Esophagus muscularis mucosa (tissue), 4 donors: ENCODE measurements at places on chromosomes 2 and 18. TPM values are rescaled to one million over a fixed set of nuclear protein-coding genes. Genes with fewer than 3 reads are reported as not detected.

- DNase-seq: no peak
- H3K4me3 ChIP-seq: no peak overlapping the region
- peaks cover 53% of the 10 kb centered on the region for H3K4me1 ChIP-seq
- peak overlapping the region; percentile 90 for H3K27ac ChIP-seq
- no peaks in the 10 kb centered on the region for H3K36me3 ChIP-seq
These were observed 77.5 kb downstream of the STPG4 start for GRCh38 chr2:47077442-47078117.

Gene DNER
- 4.2 TPM for total RNA-seq

Gene SERPINB10
- total RNA-seq: not detected

- DNase-seq: no peak
- peaks cover 9% of the 10 kb centered on the region for H3K4me1 ChIP-seq
- no peak overlapping the region for H3K4me3 ChIP-seq
- H3K27me3 ChIP-seq: no peaks in the 10 kb centered on the region
These were observed 102.0 kb downstream of the MAP2 start for GRCh38 chr2:209525834-209526281.

Gene TMEM87B
- total RNA-seq: 14.1 TPM

Gene OTOS
- total RNA-seq: not detected

DNA sequence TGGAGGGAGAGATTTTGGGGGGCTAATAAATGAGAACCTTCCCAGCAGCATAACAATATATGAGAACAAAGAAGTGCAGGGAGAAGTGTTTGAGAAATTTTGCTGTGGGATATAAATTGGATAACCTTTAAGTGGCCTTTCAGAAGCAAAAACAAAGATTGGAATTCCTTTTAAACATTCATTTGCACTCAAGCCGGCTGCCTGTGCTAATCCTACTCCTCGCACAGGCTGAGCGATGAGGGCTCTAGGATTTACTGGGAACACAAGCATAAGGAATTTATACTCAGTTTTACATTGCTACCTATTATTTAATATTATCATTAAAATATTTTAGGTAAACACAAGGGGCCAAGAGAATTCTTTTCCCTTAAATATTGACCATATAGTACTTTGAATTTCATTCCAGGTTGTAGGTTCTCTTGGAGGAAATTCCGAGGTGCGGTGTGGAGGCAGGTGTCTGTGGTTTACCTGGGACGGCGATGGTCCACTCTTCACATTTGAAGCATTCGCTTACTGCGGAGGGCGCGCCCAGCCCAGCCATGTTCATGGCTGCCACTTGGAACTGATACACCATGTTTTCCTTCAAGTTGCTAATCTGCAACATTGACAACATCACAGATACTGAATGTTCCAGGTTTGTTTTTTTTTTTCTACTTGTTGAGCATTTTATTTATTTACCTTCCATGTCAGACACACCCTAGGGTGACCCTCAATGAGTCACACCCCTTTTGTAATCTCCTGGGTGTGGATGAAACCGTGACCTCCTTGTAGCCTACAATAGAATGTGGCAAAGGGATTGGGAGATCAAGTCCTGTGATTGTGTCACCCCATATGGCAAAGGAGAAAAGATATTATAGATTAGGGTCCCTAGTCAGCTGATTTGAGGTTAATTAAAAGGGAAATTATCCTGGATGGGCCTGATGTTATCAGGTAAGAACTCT, 100.1 kb downstream of the MYOM1 start:
- peaks cover 42% of the 10 kb centered on the region for H3K36me3 ChIP-seq
- H3K4me1 ChIP-seq: no peaks in the 10 kb centered on the region
- peak; percentile 19 for DNase-seq
- no peaks in the 10 kb centered on the region for H3K27me3 ChIP-seq
- no peak overlapping the region for H3K4me3 ChIP-seq

Gene OXER1
- total RNA-seq: 1.3 TPM

- no peak for DNase-seq
- peaks cover 65% of the 10 kb centered on the region for H3K4me1 ChIP-seq
- no peaks in the 10 kb centered on the region for H3K36me3 ChIP-seq
- no peak overlapping the region for H3K27ac ChIP-seq
These were observed 25.1 kb downstream of the ACVR2A start for GRCh38 chr2:147869934-147870333.

- H3K27ac ChIP-seq: peak overlapping the region; percentile 82
- DNase-seq: no peak
- H3K36me3 ChIP-seq: no peaks in the 10 kb centered on the region
- no peak overlapping the region for H3K4me3 ChIP-seq
- H3K27me3 ChIP-seq: no peaks in the 10 kb centered on the region
These were observed 47.6 kb downstream of the RPL37A start for GRCh38 chr2:216546241-216546640.

DNA sequence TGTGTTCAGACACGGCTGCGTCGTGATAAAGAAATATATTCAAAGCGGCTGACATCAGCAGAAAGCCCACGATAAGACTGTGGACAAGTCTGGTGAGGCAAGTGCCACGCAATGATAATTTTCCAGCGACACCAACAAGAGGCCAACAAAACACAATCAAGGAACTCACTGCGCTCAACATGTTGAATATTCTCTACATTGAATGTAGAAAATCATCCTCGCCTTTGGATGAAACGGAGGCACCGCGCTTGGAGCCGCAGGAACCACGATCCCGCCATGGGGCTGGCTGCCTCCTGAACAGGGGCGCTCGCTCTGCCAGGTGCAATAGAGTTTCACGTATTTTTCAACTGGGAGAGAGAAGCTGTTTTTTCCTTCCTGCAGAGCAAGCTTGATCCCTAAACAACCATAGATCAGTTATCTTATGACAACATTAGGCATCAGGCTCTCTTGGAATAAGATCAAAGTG, 220.3 kb downstream of the ATAD2B start:
- no peaks in the 10 kb centered on the region for H3K27me3 ChIP-seq
- peaks cover 24% of the 10 kb centered on the region for H3K4me1 ChIP-seq
- H3K4me3 ChIP-seq: no peak overlapping the region

- no peak overlapping the region for H3K4me3 ChIP-seq
- DNase-seq: no peak
- H3K27me3 ChIP-seq: no peaks in the 10 kb centered on the region
- H3K4me1 ChIP-seq: no peaks in the 10 kb centered on the region
- H3K36me3 ChIP-seq: no peaks in the 10 kb centered on the region
- no peak overlapping the region for H3K27ac ChIP-seq
These were observed 82.3 kb downstream of the TFCP2L1 start for GRCh38 chr2:121202541-121203310.

- no peak for DNase-seq
- H3K4me3 ChIP-seq: no peak overlapping the region
- no peaks in the 10 kb centered on the region for H3K27me3 ChIP-seq
- peaks cover 94% of the 10 kb centered on the region for H3K4me1 ChIP-seq
- H3K27ac ChIP-seq: peak overlapping the region; percentile 94
These were observed 4.9 kb downstream of the SPEG start for GRCh38 chr2:219439506-219439905.

DNA sequence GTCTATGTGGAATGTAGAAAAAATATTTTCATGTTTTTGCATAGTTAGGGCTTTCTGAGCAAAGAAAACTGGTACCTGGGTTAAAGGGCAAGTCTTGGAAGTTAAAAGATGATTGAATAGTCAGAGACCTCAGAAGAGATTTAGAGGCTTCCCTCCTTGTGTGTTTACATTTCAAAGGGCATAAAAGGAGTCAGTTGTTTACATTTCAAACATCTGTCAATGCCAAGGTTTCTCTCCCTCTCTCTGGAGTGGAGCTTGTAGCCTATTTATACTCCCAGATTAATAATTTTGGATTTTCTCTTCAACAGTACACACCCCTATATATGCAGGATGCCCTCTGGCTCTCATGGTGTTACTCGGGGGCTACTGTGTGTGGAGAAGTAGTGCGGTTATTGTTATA, 8.6 kb downstream of the M1AP start:
- H3K36me3 ChIP-seq: no peaks in the 10 kb centered on the region
- H3K4me1 ChIP-seq: no peaks in the 10 kb centered on the region
- no peak overlapping the region for H3K27ac ChIP-seq
- H3K4me3 ChIP-seq: no peak overlapping the region
- no peaks in the 10 kb centered on the region for H3K27me3 ChIP-seq

Gene RGPD4
- total RNA-seq: not detected

DNA sequence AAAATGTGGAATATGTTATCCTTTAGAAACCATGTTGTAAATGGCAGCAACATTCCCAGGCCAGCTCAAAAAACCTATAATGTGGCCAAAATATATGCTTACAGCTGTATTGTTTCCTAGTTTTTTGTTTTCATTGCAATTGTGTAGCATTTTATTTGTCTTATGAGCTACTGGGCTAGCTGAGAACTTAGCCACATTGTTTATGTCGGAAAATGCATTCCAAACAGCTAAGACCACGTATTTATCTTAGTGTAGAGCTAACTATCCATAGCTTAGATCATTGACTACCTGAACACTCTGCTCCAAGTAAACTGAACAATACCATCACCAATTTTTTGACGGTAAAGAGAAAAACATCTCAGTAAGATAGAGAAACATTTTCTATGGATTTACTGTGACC, 38.4 kb downstream of the METAP1D start:
- H3K36me3 ChIP-seq: no peaks in the 10 kb centered on the region
- H3K4me1 ChIP-seq: no peaks in the 10 kb centered on the region
- no peak for DNase-seq
- no peak overlapping the region for H3K4me3 ChIP-seq
- H3K27me3 ChIP-seq: no peaks in the 10 kb centered on the region
- H3K27ac ChIP-seq: no peak overlapping the region

GRCh38 chr2:35035883-35036282, 1319.7 kb upstream of the CRIM1 start:
- DNase-seq: no peak
- no peaks in the 10 kb centered on the region for H3K36me3 ChIP-seq
- H3K27ac ChIP-seq: no peak overlapping the region

DNA sequence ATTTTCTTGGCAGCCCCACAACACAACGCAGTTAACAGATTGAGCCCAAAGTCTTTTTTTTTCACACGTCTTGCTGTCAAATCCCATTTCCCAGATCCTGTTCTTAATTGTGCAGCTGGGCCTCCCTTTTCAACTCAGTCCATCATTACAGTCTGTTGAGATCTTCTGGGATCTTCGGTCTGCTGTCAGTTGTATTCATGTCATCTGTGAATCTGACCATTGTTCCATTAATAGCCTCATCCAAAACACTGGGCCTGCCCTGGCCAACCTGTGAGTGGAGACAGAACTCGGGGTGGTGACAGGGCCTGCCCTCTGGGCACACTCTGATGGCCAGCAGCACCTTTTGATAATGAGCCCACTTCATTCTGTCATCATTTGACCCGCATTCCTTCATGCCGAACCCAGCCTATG, 39.7 kb upstream of the SEMA4C start:
- peaks cover 64% of the 10 kb centered on the region for H3K4me1 ChIP-seq
- no peaks in the 10 kb centered on the region for H3K36me3 ChIP-seq
- no peaks in the 10 kb centered on the region for H3K27me3 ChIP-seq
- no peak for DNase-seq
- no peak overlapping the region for H3K27ac ChIP-seq

GRCh38 chr2:234322766-234323465, 174.0 kb downstream of the ARL4C start:
- no peak overlapping the region for H3K4me3 ChIP-seq
- H3K4me1 ChIP-seq: no peaks in the 10 kb centered on the region

- no peaks in the 10 kb centered on the region for H3K27me3 ChIP-seq
- H3K4me3 ChIP-seq: no peak overlapping the region
- H3K36me3 ChIP-seq: no peaks in the 10 kb centered on the region
These were observed 150.8 kb downstream of the PXDN start for GRCh38 chr2:1593371-1594122.

DNA sequence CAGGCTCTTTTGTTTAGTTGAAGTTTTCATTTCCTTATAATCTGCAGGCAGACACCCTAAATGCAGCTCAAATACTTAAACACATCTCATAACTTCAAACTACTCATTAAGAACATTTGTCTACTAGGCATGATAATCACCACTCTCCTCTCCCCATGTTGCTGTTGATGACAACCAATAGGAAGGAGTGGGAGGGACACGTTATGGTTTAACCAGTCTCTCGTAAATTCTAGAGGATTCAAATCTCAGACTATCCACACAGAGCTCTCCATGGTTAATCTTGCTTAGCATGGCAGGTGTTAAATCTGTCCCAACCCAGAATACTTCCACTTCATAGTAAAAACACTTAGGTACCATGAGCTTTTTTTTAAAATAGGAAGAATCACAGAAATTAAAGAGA, 127.4 kb upstream of the AQP4 start:
- H3K4me3 ChIP-seq: no peak overlapping the region
- H3K36me3 ChIP-seq: no peaks in the 10 kb centered on the region
- H3K4me1 ChIP-seq: no peaks in the 10 kb centered on the region
- no peak overlapping the region for H3K27ac ChIP-seq

DNA sequence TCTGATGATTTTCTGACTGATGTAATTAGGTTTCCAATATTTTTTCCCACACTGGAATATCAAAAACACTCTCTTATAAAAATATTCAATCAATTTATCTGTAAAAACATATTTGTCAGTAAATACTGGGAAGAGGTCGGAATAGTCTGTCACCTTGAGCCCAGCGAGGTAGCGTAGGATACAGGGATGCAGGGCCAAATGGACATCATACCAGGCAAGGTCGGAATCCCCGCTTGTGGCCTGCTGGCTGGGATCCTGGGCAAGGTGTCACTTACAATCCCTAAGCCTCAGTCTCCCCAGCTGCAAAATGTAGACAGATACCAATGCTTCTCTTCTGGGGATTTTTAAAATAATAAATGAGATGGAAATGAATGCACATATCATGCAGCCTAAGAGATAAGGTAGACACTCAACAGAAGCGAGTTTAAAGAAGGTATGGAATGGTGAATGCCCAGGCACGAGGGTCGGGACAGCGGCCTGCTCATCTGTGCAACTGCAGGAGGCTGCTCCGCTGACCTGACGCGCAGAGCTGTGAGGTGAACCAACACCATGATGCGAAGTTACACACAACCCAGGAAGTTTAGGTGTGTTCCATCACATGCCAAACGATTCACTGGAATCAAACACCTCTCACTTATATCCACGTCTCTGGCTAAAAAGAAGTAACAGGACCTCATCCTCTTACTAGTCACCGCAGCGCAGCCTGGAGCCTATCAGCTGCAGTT, 98.2 kb downstream of the EIPR1 start:
- H3K36me3 ChIP-seq: no peaks in the 10 kb centered on the region
- H3K4me1 ChIP-seq: peaks cover 16% of the 10 kb centered on the region
- H3K4me3 ChIP-seq: no peak overlapping the region

Gene GDF7
- 7.8 TPM for total RNA-seq

Gene FAM237A
- total RNA-seq: not detected
